Right atrium auricular region (tissue), 2 donors: ENCODE measurements at places on chromosomes 11 and 22. TPM values are rescaled to one million over a fixed set of nuclear protein-coding genes. Genes with fewer than 3 reads are reported as not detected.

ART1 gene
- total RNA-seq: not detected

MYBPC3 gene
- 797 TPM for total RNA-seq

- no peak for DNase-seq
Measured at GRCh38 chr11:93654226-93654625, 7.3 kb upstream of the CEP295 start.

- no peak for DNase-seq
Measured at GRCh38 chr11:125663910-125664309, 16.7 kb downstream of the ACRV1 start.

GRCh38 chr22:41284465-41284864 is 1.5 kb downstream of the RANGAP1 start:
- no peak for DNase-seq

- no peak for DNase-seq
Measured at GRCh38 chr22:26642465-26643417, 14.6 kb upstream of the MIAT start.
